ENCODE measurements at places on chromosomes 3 and 15.
A peak's percentile ranks its signal among the peaks of the same experiment; 100 is the strongest.

DNA sequence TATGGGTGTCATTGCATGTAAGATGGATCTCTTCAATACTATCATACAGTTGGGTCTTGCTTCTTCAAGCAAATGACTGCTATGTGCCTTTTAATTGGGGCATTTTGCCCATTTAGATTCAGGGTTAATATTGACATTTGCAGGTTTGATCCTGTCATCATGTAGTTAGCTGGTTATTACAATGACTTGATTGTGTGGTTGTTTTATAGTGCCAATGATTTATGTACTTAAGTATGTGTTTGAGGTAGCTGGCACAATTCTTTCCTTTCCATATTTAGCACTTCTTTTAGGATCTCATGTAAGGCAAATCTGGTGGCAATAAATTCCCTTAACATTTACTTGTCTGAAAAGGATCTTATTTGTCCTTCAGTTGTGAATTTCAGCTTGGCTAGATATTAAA lies 267.5 kb downstream of the VGLL3 start:
- no peak for DNase-seq

GRCh38 chr3:184570489-184570888 lies 8.9 kb downstream of the EPHB3 start:
- no peak for DNase-seq

DNA sequence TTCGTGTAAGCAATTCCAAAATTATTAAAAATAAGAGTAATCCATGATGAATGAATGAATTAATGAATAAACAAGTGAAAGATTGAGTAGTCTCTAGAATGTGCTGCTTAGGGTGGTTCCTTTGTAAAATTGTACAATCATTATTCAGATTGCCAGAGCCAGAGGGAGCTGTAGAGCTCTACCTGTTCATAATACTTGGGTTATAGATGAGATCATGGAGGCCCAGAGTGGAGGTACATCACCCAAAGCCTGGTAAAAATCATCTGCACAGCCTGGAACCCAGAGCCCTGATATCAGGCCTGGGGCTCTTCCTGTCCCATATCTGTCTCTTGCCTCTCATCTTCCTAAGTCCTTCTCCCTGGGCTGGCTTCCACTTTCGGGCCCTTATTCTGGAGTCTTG lies 297.2 kb downstream of the RPLP1 start:
- DNase-seq: no peak

GRCh38 chr3:7573330-7573729 lies 712.4 kb downstream of the GRM7 start:
- DNase-seq: no peak

GRCh38 chr15:76155731-76156130 lies 95.9 kb downstream of the TMEM266 start:
- no peak for DNase-seq

DNA sequence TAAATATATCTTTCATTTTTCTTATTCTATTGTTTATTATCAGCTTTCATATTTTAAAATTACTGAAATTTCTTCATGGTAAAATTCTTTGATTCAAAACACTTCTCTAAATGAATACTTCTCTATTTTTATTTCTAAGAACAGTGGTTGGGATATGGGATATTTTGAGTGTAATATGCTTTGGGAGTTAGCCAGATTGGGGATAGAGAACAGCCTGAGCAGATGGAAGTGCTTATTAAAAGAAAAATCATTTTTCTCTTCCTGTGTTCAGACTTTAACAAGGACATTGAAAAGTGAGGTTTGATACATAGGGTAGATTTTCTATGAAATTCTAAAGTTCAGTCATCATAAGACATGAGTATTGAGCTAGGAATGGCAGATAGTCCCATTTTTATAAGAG lies 84.8 kb downstream of the COL6A5 start:
- no peak for DNase-seq

DNA sequence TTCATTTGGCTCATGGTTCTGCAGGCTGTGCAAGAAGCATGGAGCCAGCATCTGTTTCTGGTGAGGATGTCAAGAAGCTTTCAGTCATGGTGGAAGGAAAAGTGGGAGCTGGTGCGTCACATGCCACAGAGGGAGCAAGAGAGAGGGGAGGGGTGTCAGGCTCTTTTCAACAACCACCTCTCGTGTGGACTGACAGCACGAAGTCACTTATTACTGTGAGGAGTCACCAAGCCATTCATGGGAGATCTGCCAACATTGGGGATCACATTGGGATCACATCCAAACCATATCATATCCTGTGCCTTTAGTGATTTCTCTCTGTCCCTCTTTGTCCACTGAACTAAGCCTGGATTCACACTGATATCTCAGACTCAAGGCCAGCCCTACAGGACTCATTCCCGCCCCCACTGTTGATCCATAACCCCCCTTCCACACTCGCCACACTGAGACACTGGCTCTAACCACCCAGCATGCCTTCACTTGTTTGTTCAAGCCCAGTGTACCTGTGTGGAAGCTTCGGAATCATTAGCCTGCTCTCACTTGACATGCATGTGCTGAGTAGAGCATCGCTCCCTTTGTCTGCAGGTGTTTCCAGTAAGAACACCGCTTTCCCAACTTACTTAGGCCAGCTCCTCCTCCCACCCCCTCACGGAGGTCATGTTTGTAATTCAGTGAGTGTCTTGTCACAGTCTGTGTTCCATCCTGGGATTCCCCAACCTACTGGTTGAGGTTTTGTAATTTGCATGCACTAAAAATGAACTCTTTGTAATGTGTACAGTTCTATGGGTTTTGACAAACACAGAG lies 132.2 kb downstream of the KLF13 start:
- no peak for DNase-seq

DNA sequence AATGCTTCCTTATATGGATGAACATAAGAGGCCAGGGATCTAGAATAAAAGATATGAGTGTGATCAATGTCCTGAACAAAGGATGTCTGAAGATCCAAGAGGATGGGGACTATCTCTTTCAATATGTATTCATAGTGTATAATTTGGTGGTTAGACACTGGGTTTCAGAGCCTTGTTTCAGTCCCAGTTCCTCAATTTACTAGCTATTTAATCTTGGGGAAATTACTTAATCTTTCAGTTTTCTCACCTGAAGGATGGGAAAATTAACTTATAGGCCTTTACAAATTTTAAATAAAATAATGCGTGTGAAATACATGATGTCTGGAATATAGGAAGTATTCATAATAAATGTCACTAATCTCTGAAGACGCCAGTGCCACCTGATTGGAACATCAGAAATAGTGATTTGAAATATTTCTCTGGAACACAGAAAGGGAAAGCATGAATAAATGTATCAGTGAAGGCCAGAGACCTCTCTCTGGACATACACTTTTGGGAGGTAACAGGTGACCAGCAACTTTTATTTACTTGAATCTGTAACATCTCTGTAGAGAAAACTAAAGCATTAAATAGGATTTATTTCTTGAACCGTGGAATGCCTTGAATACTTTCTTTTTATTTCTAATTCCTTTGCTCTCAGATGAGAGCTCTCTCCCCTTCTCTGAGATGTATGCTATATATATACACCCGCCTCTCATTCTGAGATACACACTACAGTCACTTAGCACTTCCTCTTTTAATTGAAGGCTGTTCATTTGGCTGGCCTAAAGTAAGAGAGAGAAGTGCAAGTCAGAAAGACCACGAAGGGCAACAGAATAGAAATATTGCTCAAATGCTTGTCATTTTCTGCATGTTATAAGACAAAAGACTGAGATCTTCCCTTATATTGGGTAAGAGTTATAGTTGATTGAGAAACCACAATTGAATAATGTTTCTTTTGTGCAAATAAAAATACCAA lies 407.1 kb downstream of the LSAMP start:
- DNase-seq: no peak

GRCh38 chr15:88980498-88980897 lies 67.3 kb upstream of the MFGE8 start:
- DNase-seq: no peak

GRCh38 chr15:75723847-75724660 lies 11.4 kb upstream of the CSPG4 start:
- DNase-seq: peak; percentile 20

DNA sequence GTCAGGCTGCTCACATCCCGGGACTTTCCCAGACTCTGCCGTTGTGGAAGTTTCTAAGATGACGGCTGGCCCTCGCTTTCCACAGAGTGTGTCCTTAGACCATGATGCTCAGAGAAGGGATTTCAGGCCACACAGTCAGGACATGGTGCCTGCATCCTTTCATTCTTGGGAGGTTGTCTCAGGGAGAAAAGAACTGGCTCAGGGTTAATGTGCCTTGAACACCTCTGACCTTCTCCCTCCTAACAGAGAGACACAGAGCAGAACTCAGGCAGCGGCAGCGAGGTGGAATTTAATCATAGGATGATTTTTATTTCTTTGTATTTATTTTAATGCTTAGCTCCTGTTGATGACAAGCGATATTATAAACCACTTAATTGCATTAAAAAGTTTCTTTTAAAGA lies 96.9 kb upstream of the ATP2B2 start:
- DNase-seq: no peak

GRCh38 chr15:55789066-55789660 lies 46.2 kb upstream of the PRTG start:
- no peak for DNase-seq

DNA sequence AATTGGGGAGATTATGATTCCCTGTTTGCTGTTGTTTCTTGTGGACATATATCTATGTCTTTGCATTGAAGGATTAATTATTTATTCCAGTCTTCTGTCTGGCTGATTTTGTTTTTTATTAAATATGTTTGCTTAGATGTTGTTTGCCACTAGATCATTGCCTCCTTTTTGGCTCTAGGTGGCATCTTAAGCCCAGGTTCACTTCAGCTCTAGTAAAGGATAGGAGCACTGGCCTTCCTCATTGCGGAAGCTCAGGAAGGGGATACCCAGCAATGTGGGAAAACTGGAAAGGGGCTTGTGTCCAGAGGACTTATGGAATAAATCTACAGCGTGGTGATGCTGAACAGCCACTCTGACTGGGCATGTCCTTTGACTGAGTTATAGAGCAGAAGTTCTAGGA lies 821.6 kb downstream of the PDCD6IP start:
- DNase-seq: no peak

DNA sequence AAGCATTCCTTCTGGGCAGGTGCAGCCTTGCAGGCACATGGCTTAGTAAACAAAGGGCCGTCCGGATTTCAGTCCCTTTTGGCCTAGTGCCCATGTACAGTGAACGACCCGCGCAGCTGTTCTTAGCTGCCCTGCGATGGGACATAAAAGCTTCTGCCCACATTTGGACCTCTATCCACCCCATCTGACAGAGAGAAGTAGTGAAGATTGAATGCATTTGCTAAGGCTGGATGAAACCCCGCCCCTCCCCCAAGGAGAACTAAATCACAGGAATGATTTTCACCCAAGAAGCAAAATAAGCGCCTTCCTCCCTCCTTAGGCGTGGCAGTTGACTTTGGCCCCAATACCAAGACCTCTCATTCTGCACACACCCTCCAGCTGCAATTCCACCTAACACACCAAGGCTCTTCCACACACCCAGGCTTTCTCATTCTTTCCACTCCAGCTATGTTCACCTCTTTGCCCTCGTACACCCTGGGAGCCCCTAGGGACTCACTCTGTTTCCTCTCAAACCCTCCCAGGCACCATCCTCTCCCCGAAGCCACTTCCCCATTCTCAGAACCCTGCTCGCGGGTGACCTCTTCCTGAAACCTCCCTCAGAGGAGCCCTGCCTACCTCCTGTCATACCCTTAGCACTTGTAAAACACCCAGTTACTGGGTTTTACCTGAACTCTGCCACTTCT lies 14.1 kb upstream of the HRH1 start:
- DNase-seq: no peak

All from NCI-H748 treated with DMSO at 0.1 percent for 48 hours (cell line).